ENCODE measurements at places on chromosomes 4 and X. TPM values are rescaled to one million over a fixed set of nuclear protein-coding genes. Genes with fewer than 3 reads are reported as not detected.

DNA sequence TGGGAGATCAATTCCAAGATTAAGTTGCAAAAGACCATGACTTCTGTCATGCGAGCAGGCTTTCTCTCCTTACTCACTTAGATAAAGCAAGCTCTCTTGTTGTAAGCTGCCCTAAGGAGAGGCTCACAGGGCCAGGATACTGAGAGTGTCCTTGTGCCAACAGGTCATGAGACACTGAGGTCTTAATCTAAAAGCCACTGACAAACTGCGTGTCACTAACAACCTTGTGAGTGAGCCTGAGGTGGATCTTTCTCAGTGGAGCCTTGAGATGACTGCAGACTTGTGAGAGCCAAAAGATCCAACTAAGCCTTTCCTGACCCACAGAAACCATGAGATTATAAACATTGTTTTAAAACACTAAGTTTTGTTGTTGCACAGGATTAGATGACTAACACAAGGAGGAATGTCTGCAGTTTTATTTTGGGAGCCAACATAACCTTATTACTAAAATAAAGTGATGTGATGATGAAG is 170.5 kb downstream of the SLC39A8 start:
- no peak for DNase-seq

DNA sequence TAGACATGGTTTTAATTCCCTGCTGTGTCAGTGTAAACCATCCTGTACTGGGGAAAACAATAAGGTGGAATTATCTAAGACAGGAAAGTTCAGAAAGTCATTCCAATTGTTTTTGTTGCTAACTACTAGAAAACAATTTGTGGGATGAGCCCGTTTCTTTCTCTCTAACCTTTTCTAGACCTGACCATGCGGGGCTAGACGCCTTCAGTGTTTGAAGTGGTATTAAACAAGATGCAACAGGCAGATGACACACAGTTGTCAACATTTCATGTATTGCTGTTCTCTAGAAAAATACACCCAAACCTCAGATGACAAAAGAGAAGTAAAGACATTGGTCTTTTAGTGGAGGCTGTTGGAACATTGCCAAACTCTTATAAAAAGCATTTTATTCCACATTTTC is 105.7 kb downstream of the FRAS1 start:
- DNase-seq, result no peak

GRCh38 chrX:2261831-2262667 is 238.7 kb downstream of the DHRSX start:
- DNase-seq, result no peak

- DNase-seq, result no peak
Observed at GRCh38 chrX:79556800-79557199, 189.7 kb upstream of the ITM2A start.

GRCh38 chr4:103499094-103499493 is 220.7 kb downstream of the TACR3 start:
- DNase-seq, result no peak

ZFP42 gene
- 0.12 TPM for total RNA-seq

GALNTL6 gene
- total RNA-seq, result 0.19 TPM

MAGEA9B gene
- total RNA-seq, result not detected

- DNase-seq, result no peak
Observed at GRCh38 chr4:138659812-138660316, 355.7 kb upstream of the NOCT start.

JCHAIN gene
- 396 TPM for total RNA-seq

- DNase-seq, result no peak
Observed at GRCh38 chr4:181957088-181957487, 286.1 kb upstream of the TENM3 start.

- no peak for DNase-seq
Observed at GRCh38 chr4:100268789-100269188, 78.5 kb upstream of the DDIT4L start.

F11 gene
- 0.54 TPM for total RNA-seq

DNA sequence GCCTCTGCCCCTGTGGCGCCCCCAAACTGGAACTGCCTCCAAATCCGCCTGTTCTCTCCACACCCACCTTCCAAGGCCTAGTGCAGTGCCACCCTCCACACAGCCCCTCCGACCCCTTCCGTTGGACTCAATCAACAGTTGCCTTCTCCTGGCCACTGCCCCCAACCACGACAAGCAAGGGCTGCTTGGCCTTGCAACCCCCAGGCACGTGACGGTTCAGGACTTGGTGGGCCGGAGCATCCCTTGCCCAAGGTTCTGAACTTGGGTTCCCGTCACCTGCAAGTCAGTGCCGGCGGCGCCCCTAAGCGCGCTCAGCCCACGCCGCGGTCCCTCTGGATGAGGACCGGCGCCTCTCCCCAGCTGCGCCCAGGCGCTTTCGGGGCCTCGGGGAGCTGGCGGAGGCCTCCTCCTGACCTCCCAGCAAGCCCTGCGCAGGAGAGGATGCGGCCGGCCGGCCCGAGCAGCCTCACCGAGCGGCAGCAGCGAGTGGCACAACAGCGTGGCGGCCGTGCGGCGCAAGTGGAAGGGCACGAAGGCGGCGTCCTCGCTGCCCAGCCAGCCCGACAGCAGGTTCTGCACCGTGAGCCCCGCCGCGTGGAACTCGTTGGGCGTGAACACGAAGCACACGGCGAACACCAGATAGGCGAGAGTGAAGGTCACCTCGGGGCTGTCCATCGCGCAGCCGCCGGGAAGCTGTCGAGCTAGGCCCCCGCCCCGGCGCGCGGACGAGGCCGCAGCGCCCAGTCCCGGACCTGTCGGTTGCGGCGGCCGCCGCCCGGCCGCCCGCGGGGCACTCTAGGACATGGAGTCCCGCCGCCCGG is 750 bp downstream of the TMEM129 start:
- peak; percentile 61 for DNase-seq

- peak; percentile 65 for DNase-seq
Observed at GRCh38 chr4:151563194-151563593, 154.2 kb downstream of the FHIP1A start.

DNA sequence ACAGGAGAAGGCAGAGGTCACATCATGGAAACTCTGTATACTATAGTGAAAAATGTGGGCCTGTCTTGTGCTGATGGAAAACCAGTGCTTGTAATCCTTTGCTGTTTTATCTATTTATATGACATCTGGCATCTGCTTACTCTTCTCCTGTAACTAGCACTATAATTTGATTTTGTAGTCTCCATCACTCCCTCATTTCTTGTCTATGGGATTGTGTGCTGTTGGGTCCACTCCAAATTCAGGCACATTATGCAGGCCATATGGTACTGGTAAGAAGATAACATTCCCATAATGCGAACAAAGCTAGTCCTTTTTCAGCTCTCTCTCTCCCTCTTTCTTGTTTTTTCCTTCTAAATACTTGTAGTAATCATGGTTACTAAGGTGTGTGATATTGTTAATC is 581.2 kb upstream of the IGFBP7 start:
- DNase-seq, result no peak

CYLC1 gene
- not detected for total RNA-seq

F8A1 gene
- total RNA-seq, result 32.8 TPM

DNA sequence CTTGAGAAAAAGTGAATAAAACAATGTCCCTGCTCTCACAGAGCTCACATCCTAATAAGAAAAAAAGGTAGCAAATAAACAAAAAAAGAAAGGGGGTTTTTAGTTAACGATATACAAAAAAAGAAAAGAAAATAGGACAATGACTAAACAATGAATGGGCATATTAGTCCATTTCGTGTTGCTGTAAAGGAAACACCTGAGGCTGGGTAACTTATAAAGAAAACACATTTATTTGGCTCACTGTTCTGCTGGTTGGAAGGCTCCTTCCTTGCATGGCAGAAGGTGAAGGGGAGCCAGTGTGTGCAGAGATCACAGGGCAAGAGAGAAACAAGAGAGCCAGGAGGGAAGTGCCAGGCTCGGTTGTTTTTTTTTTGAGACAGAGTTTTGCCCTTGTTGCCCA is 4.7 kb upstream of the KLF3 start:
- DNase-seq, result no peak

Measured in colonic mucosa (tissue), 4 donors.